Right hindlimb (tissue), 1 donor: ENCODE measurements at places on chromosomes 6 and 20.

DNA sequence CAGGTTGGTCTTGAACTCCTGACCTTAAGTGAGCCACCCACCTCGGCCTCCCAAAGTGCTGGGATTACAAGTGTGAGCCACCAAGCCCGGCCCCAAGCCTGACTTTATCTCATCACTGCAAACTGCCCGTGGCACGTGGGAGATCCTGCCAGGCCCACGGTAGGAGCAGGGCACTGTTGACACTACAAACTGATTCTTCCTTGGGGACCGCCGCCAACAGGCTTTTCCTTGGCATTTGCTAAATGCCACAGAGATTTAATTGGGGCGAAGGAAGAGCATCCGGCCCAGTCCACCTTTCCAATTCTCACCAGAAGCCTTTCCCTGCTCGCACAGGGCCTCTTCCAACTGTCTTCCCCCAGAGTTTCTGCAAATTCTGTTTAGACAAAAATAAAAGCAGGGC lies 11.0 kb downstream of the ATP9A start:
- DNase-seq: no peak

GRCh38 chr6:157669323-157669722 lies 153.7 kb upstream of the SNX9 start:
- DNase-seq: no peak

GRCh38 chr20:51800872-51801121 lies 1.5 kb downstream of the SALL4 start:
- peak; percentile 36 for DNase-seq

DNA sequence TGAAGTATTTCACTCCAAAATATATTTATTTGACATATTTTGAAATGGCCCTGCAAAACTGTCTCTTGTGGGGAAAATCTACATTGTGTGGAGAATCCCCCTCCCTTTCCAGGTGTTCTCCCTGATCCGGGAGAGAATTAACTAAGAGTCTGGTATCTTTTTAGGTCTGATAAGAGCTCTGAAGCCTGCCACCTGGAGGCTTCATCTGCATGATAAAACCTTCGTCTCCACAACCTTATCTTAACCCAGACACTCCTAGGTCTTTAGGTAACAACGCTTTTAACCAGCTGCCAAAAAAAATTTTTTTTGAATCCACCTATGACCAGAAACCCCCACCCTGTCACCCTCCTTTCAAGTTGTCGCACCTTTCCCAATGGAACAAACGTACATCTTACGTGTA lies 43.0 kb downstream of the FAM184A start:
- DNase-seq: no peak

- DNase-seq: no peak
Measured at GRCh38 chr6:143414769-143415168, 35.7 kb downstream of the ADAT2 start.

GRCh38 chr6:168724669-168725570 lies 283.9 kb downstream of the SMOC2 start:
- no peak for DNase-seq

- DNase-seq: no peak
Measured at GRCh38 chr6:108982154-108983113, 112.2 kb downstream of the SESN1 start.

DNA sequence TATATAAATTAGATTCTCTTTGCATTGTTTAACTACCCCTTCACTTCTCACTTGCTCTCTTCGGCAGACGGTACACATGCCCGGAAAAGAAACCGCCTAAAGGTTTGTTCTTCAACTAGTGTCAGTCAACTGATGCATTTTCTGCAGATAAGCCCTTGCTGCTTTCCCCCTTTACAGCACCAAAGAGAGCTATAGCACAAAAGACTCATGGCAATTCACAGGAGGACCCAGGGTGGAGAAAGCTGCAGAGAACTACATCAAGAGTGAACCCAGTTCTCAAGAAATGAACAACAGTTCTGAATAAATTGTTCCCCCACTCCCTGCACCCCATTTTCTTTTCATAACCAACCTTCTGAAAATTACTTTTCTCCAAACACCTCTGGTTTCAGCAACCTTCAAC lies 8.9 kb downstream of the CD164 start:
- no peak for DNase-seq

DNA sequence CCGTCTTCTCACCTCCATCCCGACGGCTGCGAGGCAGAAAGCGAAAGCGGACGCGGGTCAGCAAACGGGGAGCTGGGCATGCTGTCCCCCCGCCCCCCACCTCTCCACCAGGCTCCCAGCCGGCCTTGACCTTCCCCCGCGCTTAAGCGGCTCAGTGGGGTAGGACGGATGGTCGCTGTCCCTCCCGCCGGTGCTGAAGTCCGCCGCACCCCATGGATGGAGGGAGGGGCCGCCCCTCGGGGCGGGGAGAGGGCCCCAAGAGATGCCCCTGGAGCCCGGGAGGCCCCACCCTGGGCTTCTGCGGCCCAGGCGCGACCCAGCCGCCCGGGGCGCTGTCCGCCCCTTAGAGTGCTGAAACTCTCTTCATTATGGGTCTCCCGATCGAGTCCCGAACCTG lies at the start of gene KCNB1:
Gene KCNB1, minus strand, starts transcription at position 48 of the 397 bp plus-strand sequence. CDS start 188 bp downstream, outside the sequence.
- peak; percentile 73 for DNase-seq

GRCh38 chr20:16828666-16829305 lies 80.6 kb downstream of the OTOR start:
- no peak for DNase-seq

DNA sequence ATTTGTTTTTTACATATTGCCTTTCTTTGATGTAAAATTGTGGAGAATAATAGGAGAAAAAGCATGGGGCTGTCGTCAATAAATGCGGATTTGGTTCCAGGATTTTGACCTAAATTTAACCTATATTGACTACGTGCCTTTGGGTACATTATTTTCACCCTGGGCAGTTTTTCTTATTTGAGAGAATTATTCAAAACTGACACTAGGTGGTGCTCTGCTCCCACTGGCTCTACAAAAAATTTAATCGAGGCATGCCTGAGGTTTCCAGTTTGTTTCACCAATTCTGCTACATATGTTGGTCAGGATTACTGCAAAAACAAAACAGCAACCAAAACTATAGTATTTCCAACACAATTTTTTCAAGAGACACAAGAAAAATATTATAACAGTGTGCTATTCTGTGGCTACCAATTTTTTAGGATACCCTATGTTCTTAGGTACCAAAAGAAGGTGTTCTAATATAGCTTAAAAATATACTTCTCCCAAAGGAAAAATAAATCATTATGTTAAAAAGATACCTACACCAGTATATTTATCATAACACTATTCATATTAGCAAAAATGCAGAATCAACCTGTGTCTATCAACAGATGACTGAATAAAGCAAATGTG lies 48.6 kb upstream of the FABP7 start:
- DNase-seq: peak; percentile 31
